ENCODE measurements at places on chromosomes 3 and 15. TPM values are rescaled to one million over a fixed set of nuclear protein-coding genes. Genes with fewer than 3 reads are reported as not detected.

GRCh38 chr15:74208901-74209559 lies 6.4 kb upstream of the STRA6 start:
- no peak for DNase-seq

- no peak for DNase-seq
Observed at GRCh38 chr15:32838820-32839219, 121.0 kb downstream of the GREM1 start.

GRCh38 chr3:12750223-12750622 lies 8.8 kb downstream of the TMEM40 start:
- no peak for DNase-seq

PIAS1 gene
- total RNA-seq = 70.9 TPM

ZNF774 gene
- 0.75 TPM for total RNA-seq

ANKUB1 gene
- not detected for total RNA-seq
